ENCODE measurements at places on chromosomes 13 and 19. TPM values are rescaled to one million over a fixed set of nuclear protein-coding genes. Genes with fewer than 3 reads are reported as not detected.

GRCh38 chr19:46926170-46927071 is 65.6 kb downstream of the ARHGAP35 start:
- H3K4me3 ChIP-seq: no peak overlapping the region
- H3K27ac ChIP-seq: peak overlapping the region; percentile 66
- peaks cover 23% of the 10 kb centered on the region for H3K4me1 ChIP-seq
- peak; percentile 30 for DNase-seq

The SULT2A1 gene
- total RNA-seq: 2.1 TPM

DNA sequence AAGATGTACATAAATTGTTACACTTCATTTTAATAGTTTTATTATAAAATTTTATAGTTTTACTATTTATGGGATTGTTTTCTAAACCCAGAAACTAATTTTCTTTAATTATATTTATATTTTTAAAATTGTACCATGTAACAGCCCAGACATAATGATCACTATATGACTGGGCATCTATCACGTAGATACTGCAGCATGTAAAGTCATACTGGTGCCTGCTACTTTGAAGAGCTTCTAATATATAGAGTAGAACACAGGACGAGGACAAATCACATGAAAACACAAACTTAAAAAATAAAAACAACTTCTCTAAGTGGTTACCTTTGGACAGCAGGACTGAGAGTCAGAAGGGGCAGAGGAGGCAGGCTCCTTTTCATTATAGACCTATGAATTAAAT is 5.3 kb downstream of the ELF1 start:
- no peak overlapping the region for H3K4me3 ChIP-seq
- DNase-seq: no peak
- H3K36me3 ChIP-seq: no peaks in the 10 kb centered on the region
- no peaks in the 10 kb centered on the region for H3K4me1 ChIP-seq

The PROZ gene
- not detected for total RNA-seq

- no peak overlapping the region for H3K4me3 ChIP-seq
- H3K27ac ChIP-seq: no peak overlapping the region
- DNase-seq: peak; percentile 78
- no peaks in the 10 kb centered on the region for H3K27me3 ChIP-seq
Measured at GRCh38 chr19:44657211-44657921, 13.7 kb downstream of the PVR start.

The CAMSAP3 gene
- total RNA-seq: not detected

GRCh38 chr19:41530761-41531301 is 45.1 kb upstream of the CEACAM21 start:
- H3K27me3 ChIP-seq: no peaks in the 10 kb centered on the region
- H3K4me3 ChIP-seq: no peak overlapping the region
- no peaks in the 10 kb centered on the region for H3K4me1 ChIP-seq
- H3K36me3 ChIP-seq: no peaks in the 10 kb centered on the region

GRCh38 chr13:35744144-35744543 is 267.7 kb upstream of the MAB21L1 start:
- no peaks in the 10 kb centered on the region for H3K4me1 ChIP-seq
- H3K27ac ChIP-seq: no peak overlapping the region
- no peak for DNase-seq
- H3K36me3 ChIP-seq: no peaks in the 10 kb centered on the region
- H3K27me3 ChIP-seq: no peaks in the 10 kb centered on the region
- no peak overlapping the region for H3K4me3 ChIP-seq

- H3K27ac ChIP-seq: no peak within 1 kb of the TSS
- no peaks in the 10 kb centered on the region for H3K4me1 ChIP-seq
- peak within 1 kb of the TSS; percentile 55 for H3K4me3 ChIP-seq
- H3K36me3 ChIP-seq: no peaks in the 10 kb centered on the region
- no peak for DNase-seq
Measured at GRCh38 chr13:25371875-25372283, at the start of gene ATP8A2. TSS of gene ATP8A2 (plus strand) at chr13:25371974. CDS start at chr13:25372213, 239 bp downstream.

- H3K27me3 ChIP-seq: no peaks in the 10 kb centered on the region
- H3K27ac ChIP-seq: no peak overlapping the region
- no peak for DNase-seq
- no peak overlapping the region for H3K4me3 ChIP-seq
- H3K36me3 ChIP-seq: peaks cover 19% of the 10 kb centered on the region
- H3K4me1 ChIP-seq: no peaks in the 10 kb centered on the region
Measured at GRCh38 chr19:39181500-39182173, 15.1 kb upstream of the NCCRP1 start.

GRCh38 chr13:97781891-97782305 is 171.6 kb upstream of the IPO5 start:
- peak; percentile 16 for DNase-seq
- H3K36me3 ChIP-seq: no peaks in the 10 kb centered on the region
- H3K4me3 ChIP-seq: no peak overlapping the region
- no peaks in the 10 kb centered on the region for H3K27me3 ChIP-seq
- H3K4me1 ChIP-seq: no peaks in the 10 kb centered on the region

- no peak overlapping the region for H3K27ac ChIP-seq
- no peaks in the 10 kb centered on the region for H3K27me3 ChIP-seq
- H3K36me3 ChIP-seq: no peaks in the 10 kb centered on the region
- H3K4me3 ChIP-seq: no peak overlapping the region
- H3K4me1 ChIP-seq: no peaks in the 10 kb centered on the region
Measured at GRCh38 chr13:113275387-113275786, 21.7 kb upstream of the LAMP1 start.

DNA sequence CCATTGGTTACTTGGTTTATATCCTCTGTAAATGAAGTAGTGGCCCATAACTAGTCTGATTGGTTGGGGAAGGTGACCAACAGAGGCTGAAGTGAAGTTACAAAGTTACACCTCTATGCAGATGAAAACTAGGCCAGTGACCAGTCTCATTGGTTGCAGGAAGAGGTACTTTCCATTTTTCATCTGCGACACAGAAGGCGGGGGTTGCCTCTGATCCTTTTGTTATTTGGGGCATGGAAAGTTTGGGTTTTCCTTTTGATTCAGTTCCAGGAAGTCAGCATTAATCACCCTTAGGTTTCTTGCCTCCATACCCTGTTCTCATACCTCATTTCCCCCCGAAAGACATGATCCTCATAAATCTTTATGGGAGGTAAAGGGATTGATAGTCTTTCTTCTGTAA is 20.2 kb downstream of the ZNF544 start:
- H3K27me3 ChIP-seq: no peaks in the 10 kb centered on the region
- no peak overlapping the region for H3K4me3 ChIP-seq
- peaks cover 100% of the 10 kb centered on the region for H3K36me3 ChIP-seq

The SULT2B1 gene
- not detected for total RNA-seq

- H3K36me3 ChIP-seq: no peaks in the 10 kb centered on the region
- no peaks in the 10 kb centered on the region for H3K4me1 ChIP-seq
- no peaks in the 10 kb centered on the region for H3K27me3 ChIP-seq
- DNase-seq: no peak
- no peak overlapping the region for H3K27ac ChIP-seq
- no peak overlapping the region for H3K4me3 ChIP-seq
Measured at GRCh38 chr19:37998801-37999308, 91.8 kb downstream of the SIPA1L3 start.

DNA sequence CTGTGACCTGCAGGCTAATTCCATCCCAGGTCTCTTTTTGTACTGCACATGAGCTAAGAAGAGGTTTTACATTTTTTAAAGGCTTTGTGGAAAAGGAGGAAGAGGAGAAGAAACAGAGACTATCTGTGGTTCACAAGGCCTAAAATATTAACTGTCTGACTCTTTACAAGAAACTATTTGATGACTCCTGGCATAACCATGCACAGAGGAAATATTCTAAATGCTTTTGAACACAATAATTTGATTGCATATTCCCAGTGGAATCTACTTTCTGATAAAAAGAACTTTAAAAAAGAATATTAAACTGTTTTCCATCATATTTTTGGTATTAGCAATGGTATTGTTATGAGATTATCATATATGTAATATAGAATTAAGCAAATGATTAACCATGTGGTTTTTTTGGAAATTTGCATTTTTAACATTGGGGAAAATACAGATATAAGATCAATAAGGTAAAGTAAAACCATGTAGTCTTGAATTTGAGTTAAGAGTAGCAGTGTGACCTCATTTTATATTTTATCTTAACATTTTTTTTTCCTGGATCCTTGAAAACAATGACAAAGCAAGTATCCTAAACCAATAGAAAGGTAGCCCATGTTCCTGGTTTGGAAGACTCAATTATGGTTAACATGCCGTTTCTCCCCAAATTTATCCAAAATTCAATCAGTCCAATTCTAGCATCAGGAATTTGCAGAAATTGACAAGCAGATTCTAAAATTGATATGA is 251.0 kb downstream of the UQCRFS1 start:
- no peak overlapping the region for H3K27ac ChIP-seq
- no peaks in the 10 kb centered on the region for H3K4me1 ChIP-seq

DNA sequence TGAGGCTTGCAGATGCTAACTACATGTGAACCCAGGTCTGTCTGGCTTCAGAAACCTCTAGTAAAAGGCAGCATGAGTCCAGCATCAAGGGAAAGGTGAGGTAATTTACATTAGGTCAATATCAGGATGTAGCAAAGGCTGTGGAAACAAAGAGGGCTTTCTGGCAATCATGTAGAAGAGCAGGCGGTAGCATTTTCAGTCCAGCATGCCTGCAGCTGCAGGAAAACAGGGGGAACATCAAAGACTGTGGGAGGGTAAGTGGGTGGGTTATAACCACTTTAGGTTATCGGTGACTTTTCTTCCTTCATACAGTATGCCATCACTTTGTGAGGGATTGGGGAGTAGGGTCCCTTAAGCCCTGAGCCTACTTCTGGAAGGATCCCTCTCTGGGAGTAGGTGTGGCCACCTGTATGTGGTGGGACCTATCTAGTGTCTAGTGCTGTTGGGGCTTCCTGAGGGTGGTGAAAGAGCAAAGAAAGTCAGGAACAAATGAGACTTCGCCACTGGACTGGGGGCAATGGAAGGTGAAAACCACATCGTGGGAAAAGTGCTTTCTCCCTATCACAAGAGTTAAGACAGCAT is 10.8 kb downstream of the SUGP2 start:
- no peak overlapping the region for H3K27ac ChIP-seq
- H3K4me3 ChIP-seq: no peak overlapping the region
- DNase-seq: no peak
- peaks cover 64% of the 10 kb centered on the region for H3K36me3 ChIP-seq

DNA sequence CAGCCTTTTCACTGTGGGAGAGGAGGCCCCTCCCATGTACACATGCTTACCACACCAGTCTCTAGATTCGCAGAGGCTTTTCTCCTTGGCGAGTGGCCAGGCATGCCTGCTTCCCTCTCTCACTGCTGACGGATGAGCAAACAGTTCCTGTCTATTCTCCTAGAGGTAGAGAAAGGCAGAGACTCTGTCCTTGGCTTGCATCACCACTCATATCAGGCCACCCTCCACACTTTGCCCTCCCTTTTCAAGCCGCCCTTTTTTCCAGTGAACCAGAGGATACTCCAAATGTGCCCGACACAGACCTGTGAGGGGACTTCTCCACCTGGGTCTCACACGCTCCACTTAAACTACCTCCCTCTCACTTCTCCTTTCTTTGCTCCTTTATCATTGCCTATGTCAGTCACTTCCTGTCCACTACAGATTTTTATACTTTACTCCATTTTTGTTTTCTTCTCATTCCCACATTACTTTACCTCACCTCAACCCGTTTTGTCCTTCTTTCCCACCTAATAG is 284.6 kb downstream of the DNAJC15 start:
- no peaks in the 10 kb centered on the region for H3K36me3 ChIP-seq
- H3K27me3 ChIP-seq: no peaks in the 10 kb centered on the region
- DNase-seq: peak; percentile 75
- H3K4me1 ChIP-seq: peaks cover 3% of the 10 kb centered on the region

DNA sequence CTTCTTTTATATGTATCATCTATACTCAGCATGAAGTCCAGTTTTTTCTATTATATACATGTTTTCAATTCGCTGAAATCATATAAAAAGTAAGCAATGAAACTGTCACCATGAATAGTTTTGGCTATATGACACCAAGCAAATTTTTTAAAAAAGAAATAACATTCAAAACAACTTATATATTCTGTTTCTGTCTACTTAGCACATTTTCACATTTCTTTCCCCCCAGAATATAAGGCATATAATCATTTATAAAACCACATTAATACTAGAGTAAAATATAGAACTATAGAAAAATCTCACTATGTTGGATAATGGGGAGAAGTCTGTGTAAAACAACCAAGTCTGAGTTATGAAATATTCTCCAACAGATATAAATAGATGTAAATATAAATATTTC is 33.1 kb downstream of the POSTN start:
- H3K36me3 ChIP-seq: no peaks in the 10 kb centered on the region
- no peak overlapping the region for H3K27ac ChIP-seq
- H3K27me3 ChIP-seq: no peaks in the 10 kb centered on the region
- no peak overlapping the region for H3K4me3 ChIP-seq
- H3K4me1 ChIP-seq: no peaks in the 10 kb centered on the region
- no peak for DNase-seq

- no peaks in the 10 kb centered on the region for H3K27me3 ChIP-seq
- H3K4me1 ChIP-seq: no peaks in the 10 kb centered on the region
- H3K27ac ChIP-seq: no peak overlapping the region
Measured at GRCh38 chr19:35379992-35380391, 9.1 kb downstream of the GPR42 start.

The OVOL3 gene
- total RNA-seq: not detected

The FLT1 gene
- total RNA-seq: 46.0 TPM

DNA sequence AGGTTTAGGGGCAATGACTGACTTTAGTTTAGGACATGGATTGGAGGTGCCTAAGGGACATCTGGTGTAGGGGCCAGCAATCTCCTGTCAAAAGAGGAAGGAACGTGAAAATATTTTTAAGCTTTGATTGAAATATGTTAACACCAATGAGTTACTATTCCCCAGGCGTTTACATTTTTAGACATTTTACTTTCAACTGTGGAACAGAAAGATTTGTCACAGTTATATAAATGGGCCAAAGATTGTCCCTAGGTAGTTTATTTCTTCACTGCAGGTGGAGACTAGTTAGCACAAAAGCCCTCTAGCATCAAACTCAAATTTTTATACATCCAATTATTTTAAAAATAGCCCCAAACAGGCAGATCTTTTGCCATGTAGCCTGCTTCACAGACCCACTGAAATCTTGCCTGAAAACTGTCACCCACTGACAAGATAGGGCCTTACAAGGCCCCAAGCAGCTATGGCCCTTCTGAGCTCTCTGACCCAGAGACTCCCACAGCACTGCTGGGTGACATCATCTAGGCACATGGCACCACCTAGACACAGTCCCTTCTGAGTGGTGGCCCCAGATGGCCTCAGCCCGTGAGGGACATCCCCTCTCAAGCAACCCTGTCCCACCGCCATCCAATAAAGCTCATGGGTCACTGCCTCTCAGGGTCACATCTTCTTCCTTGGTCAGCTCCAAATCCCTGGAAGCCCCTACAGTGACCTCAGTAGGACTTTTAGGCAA is 64.8 kb upstream of the DOCK9 start:
- no peak overlapping the region for H3K4me3 ChIP-seq
- no peaks in the 10 kb centered on the region for H3K27me3 ChIP-seq
- H3K27ac ChIP-seq: no peak overlapping the region

The C19orf38 gene
- not detected for total RNA-seq

Measured in ascending aorta (tissue), 2 donors.